NCI-H2029 (cell line): ENCODE measurements at places on chromosomes 11 and 22.
A peak's percentile ranks its signal among the peaks of the same experiment; 100 is the strongest.

DNA sequence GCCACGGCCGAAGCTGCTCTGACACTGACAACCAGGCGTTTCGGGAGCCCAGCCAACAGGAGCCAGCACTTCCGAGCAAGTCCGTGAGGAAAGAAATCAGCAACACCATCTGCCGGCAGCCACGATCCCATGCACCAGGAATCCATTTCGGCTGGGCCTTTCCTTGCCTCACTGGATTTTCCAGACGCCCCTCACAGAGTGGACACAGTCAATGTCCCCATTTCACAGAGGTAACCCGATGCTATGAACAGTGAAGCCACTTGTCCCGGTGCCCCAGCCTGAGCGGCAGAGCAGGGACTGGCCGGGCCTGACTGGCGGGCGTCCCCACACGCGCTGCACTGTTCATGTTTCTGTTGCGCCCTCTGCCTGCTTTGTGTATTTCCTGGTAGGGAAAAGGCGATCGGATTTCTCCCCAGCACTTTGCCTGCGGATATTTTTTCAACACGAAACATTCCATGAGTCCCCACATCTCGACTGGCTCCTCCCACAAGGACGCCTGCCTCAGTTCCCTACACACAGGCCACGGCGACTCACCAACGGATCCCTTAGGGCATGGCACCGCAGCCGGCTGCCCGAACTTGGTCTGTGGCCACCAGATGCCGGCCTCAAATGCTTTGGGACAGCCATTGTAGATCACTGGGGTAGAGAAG is 55.3 kb downstream of the TRMU start:
- DNase-seq: peak; percentile 60

- DNase-seq: no peak
These were observed 25.2 kb upstream of the PTPRJ start for GRCh38 chr11:47955061-47955755.

- DNase-seq: no peak
These were observed 138.1 kb downstream of the MAML2 start for GRCh38 chr11:96204721-96205459.

- no peak for DNase-seq
These were observed 30.1 kb upstream of the CBX7 start for GRCh38 chr22:39182478-39183030.

GRCh38 chr11:112162761-112163546 is 940 bp downstream of the IL18 start:
- no peak for DNase-seq

GRCh38 chr11:69642549-69642912 is 1.6 kb downstream of the CCND1 start:
- DNase-seq: no peak
